ENCODE measurements at places on chromosomes 7 and 10.
A peak's percentile ranks its signal among the peaks of the same experiment; 100 is the strongest.

DNA sequence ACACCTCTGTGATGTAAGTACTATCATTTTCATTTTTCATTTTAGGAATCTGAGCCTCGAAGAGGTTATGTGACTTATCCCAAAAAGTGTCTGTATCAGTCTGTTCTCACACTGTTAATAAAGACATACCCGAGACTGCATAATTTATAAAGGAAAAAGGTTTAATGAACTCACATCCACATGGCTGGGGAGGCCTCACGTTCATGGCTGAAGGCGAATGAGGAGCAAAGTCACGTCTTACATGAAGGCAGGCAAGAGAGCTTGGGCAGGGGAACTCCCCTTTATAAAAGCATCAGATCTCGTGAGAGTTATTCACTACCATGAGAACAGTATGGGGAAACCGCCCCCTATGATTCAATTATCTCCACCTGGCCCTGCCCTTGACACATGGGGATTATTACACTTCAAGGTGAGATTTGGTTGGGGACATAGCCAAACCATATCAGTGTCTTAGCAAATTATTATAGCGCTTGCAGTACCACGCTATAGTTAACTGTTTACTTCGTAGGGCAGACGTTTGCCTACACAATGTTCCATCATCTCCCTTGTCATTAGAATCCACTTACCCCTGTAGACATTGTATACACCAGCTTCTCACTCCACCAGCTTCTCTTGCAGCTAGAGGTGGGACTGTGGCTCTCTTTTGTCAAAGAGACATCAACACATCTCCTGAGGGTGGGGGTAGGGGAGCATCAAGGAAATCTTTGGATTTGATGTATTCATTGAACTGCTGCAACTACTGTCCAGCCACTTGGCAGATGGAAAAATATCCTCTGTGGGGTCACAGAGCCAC lies 15.4 kb upstream of the NMT2 start:
- DNase-seq: no peak

DNA sequence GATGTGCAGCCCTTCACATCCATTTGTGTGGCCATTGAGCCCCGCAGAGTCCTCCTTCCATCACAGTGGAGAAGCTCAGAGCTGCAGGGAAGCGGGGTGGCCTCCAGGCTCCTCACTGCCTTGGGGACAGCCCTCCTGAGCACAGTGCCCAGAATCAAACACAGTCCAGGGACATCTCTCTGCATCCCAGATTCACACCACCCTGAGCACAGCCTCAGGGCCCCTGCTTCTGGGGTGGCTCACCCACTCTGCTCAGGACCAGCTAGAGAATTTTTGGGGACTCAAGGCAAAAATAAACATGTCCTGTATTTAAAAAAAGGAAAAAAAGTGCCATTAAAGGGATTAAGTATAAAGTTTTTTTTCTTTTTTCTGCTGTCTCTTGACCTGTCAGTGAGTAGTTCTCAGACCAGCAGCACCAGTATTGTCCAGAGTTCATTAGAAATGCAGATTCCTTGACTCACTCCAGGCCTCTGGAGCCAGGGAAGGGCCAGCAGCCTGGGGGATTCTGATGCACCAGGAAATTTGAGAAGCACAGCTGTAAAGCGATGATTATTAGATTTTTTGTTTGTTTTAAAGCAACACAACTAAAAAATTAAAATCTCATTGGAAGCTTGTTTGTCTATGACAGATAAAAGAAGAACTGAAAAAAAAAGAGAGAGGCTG lies 61.6 kb downstream of the ARHGAP22 start:
- DNase-seq: no peak

- DNase-seq: peak; percentile 65
Observed at GRCh38 chr10:86366033-86366901, at the start of gene GRID1. Gene GRID1, minus strand, starts transcription at chr10:86366795.

GRCh38 chr7:27863880-27864279 lies 123.9 kb downstream of the TAX1BP1 start:
- no peak for DNase-seq

GRCh38 chr10:99524050-99524666 lies 8.6 kb upstream of the NKX2-3 start:
- no peak for DNase-seq

DNA sequence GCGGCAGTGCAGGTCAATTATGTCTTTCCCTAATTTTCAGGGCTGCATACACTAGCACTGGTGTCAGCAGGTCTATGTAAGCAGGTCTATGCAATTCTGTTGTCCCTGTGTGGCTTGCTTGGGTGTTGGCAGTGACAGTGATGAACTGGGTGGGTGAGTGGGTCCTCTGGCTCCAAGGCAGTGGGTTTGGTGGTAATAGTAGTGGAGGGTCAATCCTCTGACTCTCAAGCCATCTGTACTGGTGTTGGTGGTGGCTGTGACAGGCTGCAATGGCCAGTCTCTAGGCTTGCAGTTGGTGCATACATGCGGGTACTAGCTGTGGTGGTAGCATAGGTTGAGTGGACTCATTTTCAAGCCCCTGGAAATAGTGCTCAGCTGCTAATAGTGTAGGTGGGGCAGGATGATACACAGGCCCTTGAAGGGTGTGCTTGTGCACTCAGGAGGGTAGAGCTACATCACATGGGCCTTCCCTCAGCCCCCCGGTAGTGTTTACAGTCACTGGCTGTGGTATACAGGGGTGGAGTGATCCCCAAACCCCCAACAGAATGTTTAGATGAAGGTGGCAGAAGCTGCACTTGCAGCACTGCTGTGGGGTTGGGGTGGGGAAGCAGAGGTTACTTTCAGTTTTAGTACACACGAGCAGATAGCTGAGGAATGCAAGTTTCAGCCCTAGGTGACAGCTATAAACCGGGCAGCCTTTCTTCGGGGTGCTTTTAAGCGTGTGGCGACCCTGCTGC lies 331.3 kb downstream of the PCDH15 start:
- DNase-seq: no peak

- DNase-seq: no peak
Observed at GRCh38 chr7:16034353-16034752, 347.9 kb upstream of the MEOX2 start.

DNA sequence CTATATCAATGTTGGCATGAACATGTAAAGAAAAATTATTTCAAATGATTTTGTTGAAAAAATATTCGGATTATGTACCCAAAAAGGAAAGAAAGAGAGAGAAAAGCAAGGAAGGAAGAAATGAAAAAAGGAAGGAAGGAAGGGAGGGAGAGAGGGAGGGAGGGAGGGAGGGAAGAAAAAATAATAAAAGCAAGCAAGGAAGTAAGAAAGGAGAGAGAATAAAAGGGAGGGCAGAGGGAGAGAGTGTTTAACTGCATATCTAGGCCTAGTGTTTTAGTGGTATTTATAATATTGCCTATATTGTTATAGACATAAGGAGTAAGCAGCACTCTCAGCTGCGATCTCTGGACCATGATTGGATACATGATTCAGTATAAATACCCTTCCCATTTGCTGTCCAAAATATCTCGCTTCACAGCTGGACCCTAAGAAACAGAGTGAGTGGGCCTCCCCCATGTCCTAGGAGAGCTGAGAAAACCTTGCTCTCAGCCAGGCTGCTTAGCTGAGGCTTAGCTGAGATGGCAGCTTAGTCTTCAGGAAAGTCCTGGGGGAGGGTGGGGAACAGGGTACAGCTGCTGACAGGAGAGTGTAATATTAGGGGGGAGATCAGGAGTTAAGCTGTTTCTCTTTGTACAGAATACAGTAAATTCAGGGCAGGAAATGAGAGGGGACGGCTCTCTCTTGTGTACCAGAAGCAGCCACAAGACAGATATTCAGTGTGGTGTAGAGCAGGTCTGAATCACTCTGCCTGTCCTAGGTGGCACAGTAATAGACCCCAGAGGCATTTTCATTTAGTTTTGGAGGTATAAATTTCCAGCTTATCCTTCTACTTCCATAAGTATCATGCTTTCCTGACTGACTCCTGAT lies 66.8 kb upstream of the TARP start:
- no peak for DNase-seq

DNA sequence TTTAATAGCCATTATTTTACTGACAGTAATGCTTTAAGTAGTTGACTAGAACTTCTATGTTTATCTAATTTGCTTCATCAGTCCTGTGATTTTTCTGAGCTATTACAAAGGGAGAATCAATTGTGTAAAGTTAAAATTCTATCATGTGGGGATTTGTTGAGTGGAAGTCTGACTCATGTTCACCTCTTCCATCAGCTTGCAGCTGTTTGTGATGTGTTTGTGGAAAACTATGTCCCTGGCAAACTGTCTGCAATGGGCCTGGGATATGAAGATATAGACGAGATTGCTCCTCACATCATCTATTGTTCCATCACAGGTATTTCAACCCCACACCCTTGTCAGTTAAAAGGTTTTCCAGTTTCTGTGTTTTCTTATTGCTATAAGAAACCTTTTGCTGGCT lies 59.9 kb downstream of the SUGCT start:
- no peak for DNase-seq

GRCh38 chr10:78929541-78929940 lies 139.2 kb upstream of the ZMIZ1 start:
- no peak for DNase-seq

- DNase-seq: no peak
Observed at GRCh38 chr7:132072873-132073272, 503.4 kb downstream of the PLXNA4 start.

DNA sequence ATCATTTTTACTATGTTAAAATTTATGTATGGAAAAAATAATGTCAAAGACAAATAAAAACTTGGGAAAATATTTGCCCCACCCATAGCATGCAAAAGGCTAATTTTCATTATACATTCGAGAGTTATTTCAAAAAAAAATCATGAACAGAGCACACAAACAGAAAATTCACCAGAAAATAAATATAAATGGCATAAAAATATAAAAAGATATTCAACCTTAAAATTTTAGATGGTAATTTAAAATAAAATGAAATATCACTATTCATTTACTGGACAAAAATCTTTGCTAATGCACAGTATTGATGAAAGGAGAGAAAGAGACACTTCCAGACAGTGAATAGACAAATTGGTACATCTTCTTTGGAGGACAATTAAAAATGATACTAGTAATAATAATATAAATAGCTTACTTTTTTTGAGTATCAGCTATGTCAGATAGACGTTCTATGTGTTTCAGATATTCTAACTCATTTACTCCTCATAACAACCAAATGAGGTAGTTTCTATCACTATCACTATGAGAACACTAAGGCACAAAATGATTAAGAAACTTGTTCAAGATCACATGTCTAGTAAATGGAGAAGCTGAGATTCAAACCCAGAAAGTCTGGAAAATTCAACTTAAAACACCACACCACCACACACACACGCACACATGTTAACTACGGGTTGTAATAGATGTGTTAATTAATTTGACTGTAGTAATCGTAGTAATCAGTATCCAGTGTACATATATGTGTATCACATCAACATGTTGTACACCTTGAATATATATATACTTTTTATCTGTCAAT lies 63.0 kb downstream of the CCDC71L start:
- DNase-seq: no peak

DNA sequence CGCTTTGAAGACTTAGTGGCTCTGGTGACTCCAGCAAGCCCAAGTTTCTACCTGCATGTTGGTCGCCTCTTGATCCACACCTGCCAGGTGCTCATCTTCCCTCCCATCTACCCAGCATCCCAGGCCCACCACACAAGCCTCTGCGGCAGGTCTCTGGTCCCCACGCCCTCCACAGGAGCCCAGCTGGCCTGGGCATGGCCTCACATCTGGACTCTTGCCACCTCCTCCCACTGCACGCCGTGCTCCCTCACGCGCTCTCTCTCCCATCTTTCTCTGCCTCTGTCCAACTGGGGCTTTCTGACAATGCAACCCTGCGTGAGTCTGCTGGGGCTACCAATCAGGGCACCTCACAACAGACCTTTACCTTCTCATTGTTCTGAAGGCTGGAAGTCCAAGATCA lies 50.2 kb upstream of the FGFR2 start:
- no peak for DNase-seq

DNA sequence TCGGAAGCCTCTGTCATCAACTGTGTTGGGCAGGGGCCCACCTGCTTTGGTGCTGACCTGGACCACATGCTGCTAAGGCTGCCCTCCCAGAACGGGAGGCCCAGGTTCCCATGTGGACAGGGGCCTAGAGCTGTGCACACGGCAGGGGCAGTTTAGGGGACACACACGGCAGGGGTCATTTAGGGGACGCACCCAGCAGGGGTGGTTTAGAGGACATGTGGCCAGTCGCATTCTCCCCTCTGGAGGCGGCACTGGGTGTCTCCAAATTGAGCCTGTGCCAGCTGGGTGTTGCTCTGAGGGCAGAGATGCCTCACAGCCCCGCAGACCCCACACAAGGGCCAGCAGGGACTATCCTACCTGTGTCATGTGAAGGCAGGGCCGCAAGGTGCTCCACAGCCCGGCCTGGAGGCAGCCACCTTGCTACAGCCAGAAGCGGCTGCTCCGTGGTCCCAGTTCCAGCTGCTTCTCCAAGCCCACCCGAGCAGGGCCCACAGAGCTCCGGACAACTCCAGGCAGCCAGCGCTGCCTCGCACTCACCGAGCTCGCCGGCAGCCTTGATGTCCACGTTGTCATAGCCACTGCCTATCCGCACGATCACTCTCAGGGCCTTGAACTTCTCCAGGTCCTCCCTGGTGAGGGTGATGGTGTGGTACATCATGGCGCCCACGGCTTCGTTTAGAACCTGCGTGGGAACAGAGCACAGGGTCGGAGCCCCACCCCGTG lies 60.7 kb downstream of the ZRANB1 start:
- DNase-seq: peak; percentile 58

Measured in activated effector memory CD4-positive, alpha-beta T cell treated with anti-CD3 and anti-CD28 coated beads, Interleukin-2, amount 50 U/mL, for 16 hours (primary cell).